ENCODE measurements at places on chromosomes 7 and 10.

DNA sequence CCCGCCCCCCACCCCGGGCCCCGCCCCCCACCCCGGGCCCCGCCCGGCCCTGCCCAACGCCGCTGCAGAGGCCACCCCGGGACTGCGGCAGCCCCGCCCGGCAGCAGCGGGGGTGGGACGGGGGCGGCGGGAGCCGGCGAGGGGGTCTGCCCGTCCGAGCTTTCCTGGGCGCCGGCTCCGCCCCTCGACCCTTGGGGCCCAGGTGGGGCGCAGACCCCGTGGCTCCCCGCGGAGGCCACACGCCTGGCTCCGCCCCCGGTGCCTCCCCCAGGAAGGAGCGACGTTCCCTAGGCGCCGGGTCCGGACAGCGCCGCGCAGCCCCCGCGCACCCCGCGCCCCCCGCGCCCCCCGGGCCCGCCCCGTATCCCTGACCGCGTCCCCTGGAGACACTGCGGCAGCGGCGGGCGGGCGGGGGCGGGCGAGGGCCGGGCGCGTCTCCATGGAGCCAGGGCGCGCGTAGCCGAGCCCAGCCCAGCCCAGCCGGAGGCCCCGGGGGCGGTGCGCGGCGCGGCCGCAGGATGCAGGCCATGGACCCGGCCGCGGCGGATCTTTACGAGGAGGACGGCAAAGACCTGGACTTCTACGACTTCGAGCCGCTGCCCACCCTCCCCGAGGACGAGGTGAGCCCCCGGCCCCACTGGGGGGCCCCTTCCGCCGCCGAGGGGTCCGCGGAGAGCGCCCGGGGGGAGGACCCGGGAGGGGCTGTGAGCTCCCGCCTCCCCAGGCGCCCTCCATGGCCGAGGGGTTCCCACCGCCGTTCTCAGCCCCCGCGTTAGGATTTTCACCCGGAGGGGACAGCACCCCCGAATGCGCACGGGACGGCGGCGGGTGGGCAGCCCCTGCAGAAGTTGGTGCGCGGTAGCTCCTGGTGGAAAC is at the start of gene KNDC1:
Gene KNDC1 (plus strand): TSS at position 270 of the 876 bp plus-strand sequence. CDS start 249 bp downstream, at position 519.
- no peak for DNase-seq

DNA sequence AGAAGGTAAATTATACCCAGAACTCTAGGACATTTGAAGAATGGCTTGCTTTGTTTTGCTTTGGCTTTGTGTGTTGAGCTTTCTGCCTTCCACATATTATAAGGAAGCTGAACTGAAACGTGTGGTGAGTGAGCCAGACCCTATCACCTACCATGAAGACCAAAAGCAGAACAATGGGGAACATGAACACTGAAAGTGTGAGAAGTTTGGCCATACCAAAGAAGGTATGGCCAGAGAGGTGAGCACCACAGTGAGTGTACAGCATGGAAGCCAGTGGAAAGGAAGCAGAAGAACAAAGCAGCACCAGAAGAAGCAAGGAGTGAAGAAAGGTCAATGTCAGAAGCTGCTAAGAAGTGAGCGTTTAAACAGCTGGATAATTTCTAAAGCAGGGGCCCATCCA is 59.7 kb upstream of the CCDC71L start:
- no peak for DNase-seq

- DNase-seq, result no peak
Measured at GRCh38 chr7:25598765-25599164, 370.5 kb upstream of the NPVF start.

DNA sequence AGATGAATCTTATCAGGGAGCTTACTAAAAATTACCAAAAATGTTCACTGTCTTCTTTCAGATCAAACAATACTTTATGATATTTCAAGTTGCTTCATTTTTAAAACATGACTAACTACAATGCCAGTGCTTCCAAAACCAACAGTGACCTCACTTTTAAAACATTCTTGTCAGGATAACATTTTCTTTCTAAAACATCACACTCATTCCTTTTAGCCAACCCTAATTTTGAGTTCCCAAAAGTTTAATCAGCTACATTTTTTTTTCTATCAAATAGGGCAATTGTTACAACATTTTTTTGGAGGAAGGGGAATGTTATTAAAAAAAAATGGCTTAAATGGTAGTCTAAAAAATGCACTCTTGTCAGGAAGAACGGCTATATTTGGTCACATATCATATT is 37.3 kb downstream of the RTKN2 start:
- DNase-seq, result peak; percentile 92

- DNase-seq, result no peak
Measured at GRCh38 chr7:150895809-150896208, 43.5 kb downstream of the AOC1 start.

DNA sequence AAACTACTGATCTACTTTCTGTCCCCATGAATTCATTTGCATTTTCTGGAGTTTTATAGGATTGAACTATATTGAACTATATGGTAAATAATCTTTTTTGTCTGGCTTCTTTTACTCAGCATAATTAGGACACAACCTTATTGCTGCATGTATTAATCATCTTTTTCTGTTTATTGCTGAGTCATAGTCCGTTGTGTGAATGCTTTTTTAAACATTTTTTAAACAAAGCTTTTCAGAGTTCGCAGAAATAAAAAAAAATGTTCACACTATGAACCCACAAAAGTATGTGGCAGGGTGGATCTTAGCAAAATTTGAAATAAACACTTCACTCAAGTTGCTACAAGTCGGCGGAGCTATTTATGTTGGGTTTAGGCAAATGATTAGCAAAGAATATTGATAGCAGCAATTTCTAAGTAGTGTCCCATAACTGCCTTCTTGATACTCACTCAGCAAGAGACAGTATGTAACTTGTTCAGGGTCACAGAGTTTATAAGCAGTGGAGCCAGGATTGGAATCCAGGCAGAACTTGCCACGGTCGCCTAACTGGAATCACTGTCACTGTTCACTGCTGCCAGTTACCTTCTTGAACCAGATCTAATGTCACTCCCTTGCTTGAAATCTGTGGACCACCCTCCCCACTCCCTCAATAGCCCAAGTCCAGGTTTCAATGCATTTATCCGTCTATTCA is 5.6 kb downstream of the CH25H start:
- DNase-seq, result no peak

- no peak for DNase-seq
Measured at GRCh38 chr10:101843032-101844021, at the start of gene KCNIP2. Gene KCNIP2, minus strand, starts transcription at chr10:101843800. Its CDS starts 232 bp downstream, at chr10:101843568.

DNA sequence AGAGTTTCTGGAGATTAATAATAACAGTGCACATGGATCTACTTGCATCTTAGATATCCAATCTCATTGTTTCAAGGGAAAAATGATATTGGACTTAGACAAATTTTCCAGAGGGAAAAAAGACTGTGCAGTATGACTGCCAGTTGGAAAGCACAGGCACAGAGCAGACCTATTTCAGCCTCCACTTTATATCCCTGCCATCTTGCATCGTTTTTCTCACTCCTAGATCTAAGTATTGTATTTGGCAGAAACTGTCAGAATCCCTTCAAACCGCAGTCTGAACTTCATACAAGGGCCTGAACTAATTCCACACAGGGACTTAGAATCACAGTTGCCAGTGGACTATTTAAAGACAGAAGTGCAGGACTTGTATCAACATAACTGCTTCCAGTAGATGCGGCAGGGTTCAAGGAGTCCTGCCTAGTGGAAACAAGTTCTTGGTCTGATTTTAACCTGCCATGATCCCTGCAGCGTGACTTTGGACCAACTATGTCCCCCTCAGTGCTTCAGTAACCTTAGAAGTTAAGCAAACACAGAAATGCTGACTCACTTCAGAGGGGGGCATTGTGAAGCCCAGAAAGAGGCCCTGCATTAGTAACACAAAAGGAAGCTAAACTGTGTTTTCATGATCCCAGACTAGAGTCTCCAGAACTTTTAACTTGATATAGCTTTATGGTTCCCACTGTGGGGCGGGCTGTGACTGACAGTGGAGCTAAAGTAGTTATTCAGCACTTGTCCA is 95.7 kb upstream of the PALS2 start:
- peak; percentile 74 for DNase-seq

DNA sequence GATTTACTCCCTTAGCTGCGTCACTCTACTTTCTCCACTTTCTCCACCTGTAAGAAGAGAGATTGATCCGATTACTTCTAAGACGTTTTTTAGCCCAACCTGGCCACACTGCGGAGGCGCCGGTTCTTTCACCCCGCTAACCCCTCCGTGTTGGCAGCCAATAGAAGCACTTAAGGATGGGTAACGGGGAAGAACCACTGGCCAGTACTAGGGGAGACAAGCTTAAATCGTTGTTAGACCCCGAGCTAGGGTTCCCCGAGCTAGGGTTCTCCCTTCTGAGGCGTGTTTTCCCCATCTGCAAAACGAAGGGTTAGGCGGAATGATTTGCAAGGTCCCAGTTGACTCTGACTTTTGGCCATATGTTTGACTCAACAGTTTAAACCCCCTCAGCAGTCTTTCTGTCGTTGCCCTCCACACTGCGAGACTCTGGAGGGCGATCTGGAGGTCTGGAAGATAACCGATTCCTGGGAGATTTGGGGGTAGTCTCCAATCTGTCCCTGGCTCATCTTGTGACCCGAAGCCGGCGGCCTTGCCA is 644 bp downstream of the UMAD1 start:
- DNase-seq, result peak; percentile 6

GRCh38 chr7:146414373-146414772 is 297.8 kb downstream of the CNTNAP2 start:
- DNase-seq, result no peak

GRCh38 chr7:27614095-27614494 is 48.6 kb downstream of the HIBADH start:
- DNase-seq, result no peak

GRCh38 chr7:38677981-38678697 is 47.0 kb upstream of the AMPH start:
- DNase-seq, result no peak

DNA sequence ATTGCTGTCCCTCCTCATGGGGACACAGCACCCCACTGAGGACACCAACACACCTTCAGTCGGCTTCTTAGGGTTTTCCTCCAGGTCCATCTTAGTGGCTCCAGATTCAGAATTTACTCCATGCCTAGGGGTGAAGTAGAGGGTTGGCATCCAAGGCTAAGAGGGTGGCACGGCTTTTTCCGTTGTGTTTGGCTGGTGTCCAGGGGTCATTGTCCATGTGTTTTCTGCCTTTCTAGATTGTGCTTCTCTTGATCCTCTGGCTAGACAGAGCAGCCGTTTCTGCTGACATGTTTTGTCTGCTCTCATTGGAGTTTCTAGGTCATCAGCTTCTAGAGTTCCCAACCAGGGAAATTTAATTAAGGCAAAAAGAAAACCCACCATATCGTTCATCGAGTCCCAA is 291.6 kb upstream of the CELF2 start:
- no peak for DNase-seq

DNA sequence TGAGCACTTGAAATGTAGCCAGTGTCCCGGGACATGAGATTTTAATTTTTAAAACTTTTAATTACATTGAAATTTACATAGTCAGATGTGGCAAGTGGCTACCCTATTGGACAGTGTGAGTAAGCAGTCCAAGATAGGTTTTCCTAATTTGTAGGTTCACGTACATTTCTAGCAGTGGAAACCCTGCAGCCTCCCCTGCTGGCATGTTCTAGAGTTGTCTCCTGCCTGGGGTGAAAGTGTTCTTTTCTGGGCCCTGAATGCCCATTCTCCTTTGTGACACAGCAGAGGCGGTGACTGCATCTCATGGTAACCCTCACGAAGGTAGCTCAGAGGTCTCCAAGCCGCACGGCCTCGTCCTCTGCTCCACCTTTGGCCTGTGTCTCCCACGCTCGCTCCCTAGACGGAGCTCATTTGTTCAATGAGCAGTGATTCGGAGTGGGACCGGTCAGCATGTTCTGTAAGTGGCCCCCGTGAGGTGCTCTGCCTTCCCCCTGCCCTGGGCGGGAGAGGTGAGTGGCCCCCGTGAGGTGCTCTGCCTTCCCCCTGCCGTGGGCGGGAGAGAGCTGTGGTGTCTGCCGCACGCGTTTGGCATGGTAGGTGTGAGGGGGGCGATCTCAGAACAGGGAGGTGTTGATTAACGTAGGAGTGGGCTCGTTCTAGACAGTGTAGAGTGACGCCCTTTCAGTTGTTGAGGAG is 18.0 kb downstream of the WDR37 start:
- DNase-seq, result no peak

GRCh38 chr7:120677535-120677934 is 180.4 kb downstream of the TSPAN12 start:
- no peak for DNase-seq

- no peak for DNase-seq
Measured at GRCh38 chr7:133082390-133082766, 488 bp upstream of the CHCHD3 start.

DNA sequence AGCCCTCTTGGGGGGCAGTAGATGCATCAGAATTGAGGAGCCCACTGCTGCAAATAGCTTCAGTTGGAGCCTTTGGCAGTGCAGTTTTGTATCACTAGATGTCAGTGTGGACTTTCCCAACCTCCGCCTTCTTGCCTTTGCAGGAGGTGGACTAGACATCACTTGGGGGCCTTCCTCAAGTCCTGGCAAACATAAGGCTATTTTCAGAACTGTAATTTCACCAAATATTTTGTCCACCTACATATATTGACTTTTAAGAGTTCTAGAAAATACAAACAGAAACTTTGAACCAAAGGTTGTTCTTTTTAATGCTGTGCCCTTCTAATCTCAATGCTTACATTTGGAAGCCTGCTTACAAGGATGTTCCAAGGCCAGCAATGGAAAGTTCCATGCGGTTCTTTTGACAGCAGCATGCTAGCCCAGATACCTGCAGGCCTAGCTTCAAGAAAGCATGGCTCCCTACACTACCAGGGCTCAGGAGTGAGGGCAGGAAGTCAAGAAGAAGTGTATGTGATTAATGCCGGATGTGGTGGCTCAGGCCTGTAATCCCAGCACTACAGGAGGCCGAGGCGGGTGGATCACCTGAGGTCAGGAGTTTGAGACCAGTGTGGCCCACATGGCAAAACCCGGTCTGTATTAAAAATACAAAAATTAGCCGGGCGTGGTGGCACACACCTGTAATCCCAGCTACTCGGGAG is 8.0 kb upstream of the ZNRF2 start:
- peak; percentile 57 for DNase-seq

DNA sequence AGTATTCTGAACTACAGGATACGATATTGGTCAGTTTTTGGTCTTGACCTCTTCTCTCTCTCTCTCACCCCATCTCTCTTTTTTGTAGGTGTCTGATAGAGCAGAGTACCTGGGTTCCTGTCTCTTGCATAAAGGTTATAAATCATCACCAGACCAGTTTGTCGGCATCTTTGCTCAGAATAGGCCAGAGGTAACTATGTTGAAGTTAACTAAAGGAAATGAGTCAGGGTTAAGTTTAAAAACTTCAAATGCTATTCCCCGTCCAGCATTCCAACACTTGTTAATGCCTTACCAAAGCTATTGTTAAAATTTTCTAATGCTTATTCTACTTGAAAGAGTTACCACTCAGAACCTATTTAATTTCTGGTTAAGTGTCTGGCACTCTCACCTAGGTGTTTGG is 30.7 kb downstream of the ACSL5 start:
- no peak for DNase-seq

DNA sequence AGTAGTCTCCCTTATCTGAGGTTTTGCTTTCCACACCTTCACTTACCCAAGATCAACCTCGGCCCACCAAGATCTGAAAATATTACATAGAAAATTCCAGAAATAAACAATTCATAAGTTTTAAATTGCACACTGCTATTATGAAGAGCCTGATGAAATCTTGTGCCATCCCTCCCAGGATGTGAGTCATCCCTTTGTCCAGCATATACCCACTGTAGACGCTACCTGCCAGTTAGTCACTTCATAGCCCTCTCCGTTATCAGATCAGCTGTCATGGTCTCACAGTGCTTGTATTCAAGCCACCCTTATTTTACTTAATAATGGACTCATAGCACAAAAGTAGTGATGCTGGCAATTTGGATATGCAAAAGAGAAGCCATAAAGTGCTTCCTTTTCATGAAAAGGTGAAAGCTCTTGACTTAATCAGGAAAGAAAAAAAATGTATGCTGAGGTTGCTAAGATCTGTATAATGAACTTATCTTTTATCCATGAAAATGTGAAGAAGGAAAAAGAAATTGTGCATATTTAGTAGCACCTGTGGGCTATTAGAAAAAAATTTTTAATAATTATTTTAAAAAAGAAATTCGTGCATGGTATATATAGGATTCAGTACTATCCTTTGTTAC is 9.8 kb upstream of the MRPS16 start:
- DNase-seq, result peak; percentile 78

Measured in fibroblast of skin of abdomen (primary cell).